ENCODE measurements at places on chromosomes 7 and 10.

GRCh38 chr7:99036546-99037111, 107.3 kb downstream of the SMURF1 start:
- no peak for DNase-seq

DNA sequence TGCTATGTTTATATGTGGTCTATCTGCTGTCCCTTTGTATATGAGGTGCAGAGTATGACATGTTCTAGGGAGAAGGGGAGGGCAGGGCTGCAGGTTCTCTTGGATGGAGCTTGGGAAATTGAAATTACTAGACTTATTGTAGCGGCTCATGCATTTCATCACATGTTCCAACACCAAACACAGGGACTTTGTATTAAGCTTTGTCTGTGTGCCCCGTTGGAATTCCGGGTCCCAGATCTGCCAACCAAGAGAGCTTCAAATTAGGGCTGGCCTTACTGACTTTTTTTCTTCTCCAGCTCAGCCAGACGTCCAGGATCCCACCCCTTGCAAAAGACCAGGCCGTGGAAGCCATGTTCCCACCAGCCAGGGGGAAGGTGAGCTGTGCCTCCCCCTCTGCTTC, 3.4 kb downstream of the ZNF789 start:
- DNase-seq: no peak

DNA sequence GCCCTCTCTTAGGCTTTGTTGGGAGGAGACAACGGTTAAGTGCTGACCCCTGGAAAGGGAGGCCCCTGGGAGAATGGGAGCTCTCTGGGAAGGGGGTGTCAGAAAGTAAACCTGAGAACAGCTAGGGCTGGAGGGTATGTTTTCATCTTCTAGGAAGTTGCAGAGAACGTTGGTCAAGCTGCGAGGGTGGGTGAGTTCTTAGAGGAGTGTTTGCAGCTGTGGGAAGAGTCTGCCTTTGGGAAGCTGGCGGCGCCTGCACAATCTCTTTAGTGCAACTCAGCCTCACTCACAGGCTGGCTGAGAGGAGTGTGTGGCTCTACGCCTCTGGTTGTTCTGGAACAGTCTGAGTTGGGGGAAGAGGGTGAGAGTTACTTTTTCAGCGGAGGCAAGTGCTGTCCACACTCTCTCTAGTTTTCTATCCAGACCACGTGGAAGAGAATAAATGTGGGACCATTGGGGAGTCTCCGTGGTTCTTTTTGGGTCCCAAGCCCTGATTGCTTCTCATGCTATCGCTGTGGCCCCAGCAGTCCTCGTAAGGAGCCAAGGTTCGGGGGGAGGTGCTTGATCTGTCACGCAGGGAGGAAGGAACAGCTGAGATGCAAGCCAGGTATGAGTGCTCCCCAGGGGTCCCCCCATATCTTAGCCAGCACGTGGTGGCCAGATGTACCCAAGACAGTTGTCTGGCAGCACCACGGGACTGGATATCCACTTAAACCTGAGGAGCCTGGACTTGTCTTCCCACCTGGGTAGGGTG, 237.2 kb downstream of the BUB3 start:
- no peak for DNase-seq

- DNase-seq: no peak
Measured at GRCh38 chr10:72886621-72887020, 6.9 kb upstream of the OIT3 start.

- no peak for DNase-seq
Measured at GRCh38 chr7:98217623-98218582, 6.7 kb downstream of the BHLHA15 start.

All from T-cell (primary cell).